ENCODE measurements at places on chromosomes 16 and 17.

- DNase-seq, result peak; percentile 18
Measured at GRCh38 chr16:77468831-77469230, 34.0 kb upstream of the ADAMTS18 start.

- DNase-seq, result no peak
Measured at GRCh38 chr17:33052856-33053255, 61.2 kb downstream of the SPACA3 start.

DNA sequence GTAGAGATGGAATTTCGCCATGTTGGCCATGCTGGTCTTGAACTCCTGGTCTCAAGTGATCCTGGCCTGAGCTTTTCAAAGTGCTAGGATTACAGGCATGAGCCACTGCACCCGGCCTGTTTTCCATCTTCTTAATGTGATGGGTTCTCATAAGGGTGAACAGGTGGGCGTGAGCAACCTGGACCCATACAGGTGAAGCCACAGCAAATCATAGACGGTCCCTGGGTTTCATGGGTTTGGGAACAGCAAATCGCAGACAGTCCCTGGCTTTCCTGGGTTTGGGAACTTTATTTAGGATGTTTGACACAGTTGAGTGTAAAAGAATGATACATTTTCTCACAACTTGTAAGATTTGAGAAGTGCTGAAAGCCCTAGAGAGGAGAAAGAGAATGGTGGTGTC, 12.9 kb upstream of the MEIOB start:
- no peak for DNase-seq

DNA sequence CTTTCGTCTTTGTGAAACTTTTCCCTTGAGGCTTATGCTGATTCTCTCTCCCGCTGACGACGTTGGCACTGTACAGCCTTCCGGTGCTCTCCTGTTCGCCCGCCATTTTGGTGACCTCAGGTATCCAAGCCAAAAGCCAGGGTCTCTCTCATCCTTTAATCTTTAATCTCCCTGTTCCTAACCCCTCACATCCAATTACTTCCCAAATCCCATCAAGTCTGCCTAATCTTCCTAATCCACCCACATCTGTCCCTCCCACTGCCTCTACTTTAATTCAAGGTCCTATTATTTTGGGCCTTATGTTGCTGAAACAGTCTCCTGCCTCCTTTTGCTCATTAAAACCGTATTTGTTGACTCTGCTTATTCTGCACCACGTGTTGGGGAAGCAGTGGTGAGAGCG, 7.3 kb downstream of the WRAP53 start:
- DNase-seq, result no peak

DNA sequence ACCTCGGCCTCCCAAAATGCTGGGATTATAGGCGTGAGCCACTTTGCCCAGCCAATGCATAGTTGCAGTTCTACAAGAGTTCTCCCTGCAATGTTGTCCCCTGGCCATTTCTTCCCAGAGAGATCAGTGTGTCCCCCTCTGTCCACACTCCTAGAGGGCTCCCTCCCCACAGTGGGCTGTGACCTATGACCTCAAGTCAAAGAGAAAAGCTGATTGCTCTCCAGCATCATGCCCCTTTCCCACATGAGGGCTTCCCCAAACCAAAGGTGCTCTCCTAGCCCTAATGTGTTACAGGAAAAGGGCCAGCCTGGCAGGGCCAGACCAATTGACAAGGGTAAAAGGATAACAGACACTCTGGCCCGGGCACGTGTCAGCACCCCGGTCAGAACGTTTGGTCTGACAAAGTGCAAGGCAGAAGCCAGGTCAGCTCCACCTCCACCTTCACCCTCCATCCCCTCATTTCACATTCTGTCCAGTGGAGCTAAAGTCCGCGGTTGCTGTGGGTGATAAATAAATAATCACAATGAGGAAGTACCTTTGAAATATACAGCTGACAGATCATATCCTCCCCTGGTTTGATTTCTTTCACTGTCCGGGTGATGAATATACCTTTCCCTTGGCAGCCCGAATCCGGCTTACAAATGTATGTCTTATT, 17.8 kb downstream of the TTLL6 start:
- no peak for DNase-seq

GRCh38 chr17:31392856-31393748, 1.6 kb downstream of the RAB11FIP4 start:
- no peak for DNase-seq

DNA sequence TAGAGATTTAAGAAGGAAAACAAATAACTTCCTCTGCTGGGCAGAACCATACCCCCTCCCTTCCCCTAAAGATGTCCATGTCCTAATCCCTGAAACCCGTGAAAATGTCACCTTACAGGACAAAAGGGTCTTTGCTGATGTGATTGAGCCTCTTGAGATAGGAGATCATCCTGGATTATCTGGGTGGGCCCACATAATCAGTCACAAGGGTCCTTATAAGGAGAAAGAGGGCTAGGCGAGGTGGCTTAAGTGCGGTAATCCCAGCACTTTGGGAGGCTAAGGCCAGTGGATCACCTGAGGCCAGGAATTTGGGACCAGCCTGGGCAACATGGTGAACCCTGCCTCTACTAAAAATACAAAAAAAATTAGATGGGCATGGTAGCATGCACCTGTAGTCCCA, 12.0 kb upstream of the SLC39A11 start:
- DNase-seq, result no peak

- DNase-seq, result no peak
Measured at GRCh38 chr16:87046235-87046634, 271.0 kb downstream of the C16orf95 start.

DNA sequence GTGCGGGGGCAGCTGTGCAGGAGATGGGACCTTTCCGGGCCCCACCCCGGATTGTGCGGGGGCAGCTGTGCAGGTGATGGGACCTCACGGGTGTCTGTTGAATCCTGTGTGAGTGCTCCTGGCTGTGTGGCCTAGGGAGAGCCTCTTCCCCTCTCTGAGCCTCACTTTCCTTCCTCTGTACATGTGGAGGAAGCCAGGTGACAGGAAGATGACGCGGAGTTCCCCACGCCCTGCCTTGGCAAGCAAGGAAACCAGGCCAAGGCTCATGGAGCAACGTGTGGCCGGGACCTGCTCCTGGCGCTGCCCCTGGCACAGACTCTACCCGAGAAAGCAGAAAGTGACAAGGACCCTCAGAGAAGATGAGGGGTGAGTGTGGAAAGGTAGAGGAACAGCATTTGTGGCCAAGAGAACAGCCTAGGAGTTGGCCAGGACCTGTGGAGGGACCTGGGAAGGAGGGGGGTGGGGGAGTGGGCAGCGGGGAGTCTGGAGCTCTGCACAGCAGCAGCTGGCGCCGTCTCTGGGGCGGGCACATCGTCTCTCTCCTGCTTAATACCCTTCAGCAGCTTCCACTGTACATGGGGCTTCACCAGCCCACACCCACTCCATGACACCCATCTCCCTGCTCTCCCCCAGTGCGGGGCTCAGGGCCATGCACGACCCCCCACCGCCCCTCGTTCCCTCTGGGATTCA, 38.4 kb upstream of the PABPN1L start:
- no peak for DNase-seq

GRCh38 chr17:61565213-61565612, 25.8 kb downstream of the NACA2 start:
- no peak for DNase-seq

Measured in Ammon's horn (tissue), 1 donor.